Activated T-helper 9 cell treated with anti-CD3 and anti-CD28 coated beads, Interleukin-2, amount 50 U/mL, for 16 hours (primary cell): ENCODE measurements at places on chromosomes 7 and 10.

GRCh38 chr10:78604286-78604685 is 464.5 kb upstream of the ZMIZ1 start:
- no peak for DNase-seq

DNA sequence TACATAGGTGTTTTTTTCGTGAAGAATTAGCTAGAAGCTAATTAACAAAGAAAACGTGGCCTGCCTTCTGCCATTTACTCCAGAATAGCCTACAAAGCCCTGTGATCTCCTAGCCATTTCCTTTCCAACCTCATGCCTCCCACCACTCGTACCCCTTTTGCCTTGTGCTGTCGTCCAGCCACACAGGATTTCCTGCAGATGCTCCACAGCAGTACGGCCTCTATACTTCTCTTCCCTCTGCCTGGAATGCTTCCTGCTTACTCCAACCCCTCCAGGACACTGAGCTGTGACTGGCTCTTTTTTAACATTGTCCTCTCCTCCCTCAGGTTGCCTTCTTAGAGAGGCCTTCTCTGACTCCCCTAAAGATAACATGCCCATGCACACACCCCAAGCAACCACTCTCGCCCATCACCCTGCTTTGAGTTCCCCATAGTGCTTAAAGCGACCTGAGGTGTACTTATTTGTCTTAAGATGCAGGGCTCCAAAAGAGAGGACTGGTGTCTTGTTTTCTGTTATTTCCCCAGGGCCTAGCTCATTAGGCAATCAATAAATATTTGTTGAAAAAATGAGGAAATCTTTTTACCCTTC is 32.7 kb downstream of the STK17A start:
- no peak for DNase-seq

GRCh38 chr7:44979481-44980392 is 922 bp upstream of the MYO1G start:
- no peak for DNase-seq

DNA sequence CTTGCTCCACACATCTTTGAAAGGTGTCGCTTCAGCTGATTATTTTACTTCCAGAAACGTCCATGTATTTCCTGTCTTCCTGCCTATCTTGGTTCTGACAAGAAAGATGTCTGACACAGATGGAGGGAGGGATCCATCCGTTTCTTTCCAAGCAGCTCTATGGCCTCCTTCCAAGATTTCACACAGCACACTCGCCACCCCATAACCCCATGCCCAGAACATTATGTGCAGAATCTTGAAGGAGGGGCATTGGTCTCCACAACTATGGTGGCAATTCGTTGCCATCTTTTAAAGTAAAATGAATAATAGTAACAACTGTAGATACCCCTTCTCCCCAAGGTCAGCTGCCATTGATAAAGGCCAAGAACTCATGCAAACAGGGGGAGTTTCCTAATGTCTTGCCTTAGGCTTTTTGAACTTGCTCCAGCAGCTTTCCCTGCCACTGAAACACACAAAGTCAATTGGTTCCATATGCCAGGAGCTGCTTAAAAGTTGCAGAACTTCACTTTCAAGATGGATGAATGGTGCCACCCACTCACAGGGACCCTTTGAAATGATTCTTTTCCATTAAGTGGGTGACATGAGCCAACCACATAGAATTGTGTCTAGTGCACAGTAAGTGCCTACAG is 60.0 kb downstream of the VSTM4 start:
- no peak for DNase-seq

DNA sequence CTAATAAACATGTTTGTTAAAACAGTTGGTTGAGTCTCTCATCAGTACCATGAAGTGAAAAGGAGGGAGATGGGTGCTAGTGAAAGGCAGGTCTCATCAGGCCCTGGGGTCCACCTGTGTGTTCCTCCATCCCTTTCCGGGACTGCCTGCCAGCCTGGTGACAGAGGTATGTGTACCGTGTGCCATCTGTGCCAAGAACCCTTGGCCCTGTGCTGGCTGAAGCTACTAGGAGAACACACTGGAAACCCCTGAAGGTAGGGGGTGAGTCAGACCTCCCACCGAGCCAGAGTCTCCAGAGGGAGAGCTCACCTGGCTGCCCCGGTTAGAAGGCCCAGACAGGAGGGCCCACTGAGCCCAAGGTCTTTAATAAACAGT is 2.3 kb downstream of the DDIT4 start:
- DNase-seq, result no peak

DNA sequence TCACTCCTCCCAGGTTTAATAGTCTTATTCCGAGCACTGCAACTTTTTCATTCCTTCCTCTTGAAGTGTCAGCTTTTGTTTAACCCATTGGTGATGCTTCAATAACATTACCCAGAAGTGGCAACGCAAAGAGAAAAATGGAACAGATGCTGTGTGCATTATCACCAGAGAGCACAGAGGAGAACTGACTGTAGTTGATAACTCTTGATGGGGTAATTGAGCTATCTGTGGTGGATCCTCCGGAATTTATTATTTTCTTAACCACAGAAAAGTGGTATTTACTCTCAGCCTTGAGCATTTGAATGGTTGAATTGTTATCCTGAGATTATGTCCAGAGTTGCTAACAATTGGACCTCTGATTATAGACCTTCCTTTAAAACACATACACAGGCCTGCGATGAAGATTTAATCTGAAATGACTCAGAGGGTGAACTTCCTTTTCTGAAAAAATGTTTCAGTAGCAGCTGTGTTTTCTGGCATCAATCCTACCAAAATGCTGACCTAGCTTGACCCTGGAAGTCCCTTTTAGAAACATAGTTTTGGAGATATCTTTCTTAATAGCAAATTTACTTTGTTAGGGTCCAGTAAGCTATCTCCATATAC is 1584.4 kb upstream of the LRRTM3 start:
- DNase-seq, result no peak

DNA sequence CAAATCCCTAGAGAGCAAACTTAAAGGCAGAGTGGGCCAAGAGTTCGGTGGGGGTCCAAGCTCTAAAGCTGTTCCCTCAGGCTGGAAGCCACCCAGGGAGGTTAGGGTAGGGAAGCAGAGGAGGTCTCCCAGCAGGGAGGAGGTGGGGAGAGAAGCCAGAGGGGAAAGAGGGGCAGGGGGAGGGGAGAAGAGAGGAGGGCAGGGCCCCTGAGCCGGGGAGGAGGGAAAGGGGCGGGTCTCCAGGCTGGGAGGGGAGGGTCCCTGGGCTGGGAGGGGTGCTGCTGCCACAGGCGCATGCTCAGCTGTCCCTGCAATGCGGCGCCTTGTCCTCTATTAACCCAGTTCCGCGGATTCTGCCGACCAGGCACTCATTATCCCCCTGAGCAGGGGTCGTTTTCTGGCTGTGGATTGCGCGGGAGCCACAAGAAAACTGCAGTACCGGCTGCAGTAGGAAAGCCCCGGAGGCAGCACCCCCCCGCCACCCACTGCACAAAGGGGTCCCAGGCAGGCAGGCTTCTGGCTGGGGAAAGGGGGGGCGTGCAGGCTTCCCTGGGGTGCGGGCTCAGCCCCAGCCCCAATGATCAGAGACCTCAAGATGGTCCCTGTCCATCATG is 49.3 kb downstream of the CAMK2B start:
- no peak for DNase-seq

- DNase-seq, result no peak
Observed at GRCh38 chr10:122553341-122553740, 7.2 kb upstream of the DMBT1 start.

DNA sequence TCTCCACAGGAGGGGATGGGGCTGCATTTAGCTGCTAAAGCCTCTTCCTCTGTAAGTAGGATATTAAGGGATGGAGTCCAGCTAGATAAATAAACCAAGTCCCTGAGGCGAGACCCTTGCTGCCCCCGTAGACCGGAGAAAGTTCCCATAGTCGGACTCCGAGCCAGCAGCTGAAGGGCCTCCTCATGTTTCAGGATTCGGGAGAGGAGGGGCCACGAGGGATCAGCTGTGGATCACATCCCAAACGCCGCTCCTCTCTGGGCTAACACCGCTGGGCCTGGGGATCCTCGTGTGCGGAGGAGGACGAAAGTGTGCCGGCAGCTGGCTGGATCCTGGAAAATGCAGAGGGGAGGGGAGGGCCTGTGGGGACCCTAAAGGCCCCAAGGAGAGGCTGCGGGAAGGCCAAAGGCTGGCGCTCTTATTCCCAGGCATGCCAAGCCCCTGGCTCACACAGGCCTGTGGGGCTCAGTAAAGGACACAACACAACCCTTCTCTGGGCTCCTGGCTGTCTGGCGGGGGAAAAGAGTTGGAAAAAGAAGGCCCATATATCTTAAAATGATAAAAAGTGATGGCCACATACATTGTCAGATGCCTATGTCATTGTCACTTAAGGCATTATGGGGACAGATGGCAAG is 82.5 kb upstream of the TMEM72 start:
- DNase-seq, result no peak

DNA sequence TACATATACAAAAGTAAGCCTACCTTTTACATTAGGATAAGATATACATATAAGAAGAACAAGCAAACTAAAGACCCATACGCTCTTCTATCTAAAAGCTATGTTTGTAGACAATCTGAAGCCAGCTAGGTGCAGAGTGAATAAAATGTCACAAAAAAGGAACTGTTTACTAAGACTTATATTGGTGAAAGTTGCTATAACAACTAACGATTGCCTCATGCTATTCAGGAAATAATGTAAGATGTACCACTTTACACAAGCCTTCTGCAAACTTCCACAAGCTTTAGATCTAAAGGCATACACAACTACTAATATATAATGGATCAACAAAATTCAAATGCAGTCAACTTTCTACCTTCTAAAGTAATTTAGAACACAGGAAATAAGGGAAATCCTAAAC is 175.1 kb downstream of the SRPK2 start:
- DNase-seq, result no peak

DNA sequence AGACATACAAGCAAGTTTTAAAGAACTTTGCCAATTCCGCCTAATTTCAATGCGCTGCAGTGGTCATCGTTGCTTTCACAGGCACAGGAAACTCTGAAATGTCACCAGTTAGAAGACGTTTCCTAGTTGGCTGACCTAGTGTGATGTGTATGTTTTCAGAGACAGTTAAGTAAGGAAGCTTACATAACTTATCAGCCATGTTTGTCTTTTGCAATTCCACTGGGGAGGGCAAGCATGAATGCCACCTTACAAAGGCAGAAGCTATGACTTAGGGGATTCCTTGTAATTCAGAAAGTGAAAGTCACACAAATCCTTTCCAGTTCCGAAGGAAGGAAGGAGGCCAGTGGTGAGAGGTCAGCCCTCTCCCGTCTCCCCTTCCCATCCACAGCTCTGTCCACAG is 15.0 kb upstream of the NPS start:
- DNase-seq, result no peak

GRCh38 chr7:31963569-31964175 is 106.5 kb downstream of the PDE1C start:
- no peak for DNase-seq
